ENCODE measurements at places on chromosomes 7 and 10.

GRCh38 chr10:129808092-129808983 is 155.7 kb downstream of the EBF3 start:
- peak; percentile 7 for DNase-seq

DNA sequence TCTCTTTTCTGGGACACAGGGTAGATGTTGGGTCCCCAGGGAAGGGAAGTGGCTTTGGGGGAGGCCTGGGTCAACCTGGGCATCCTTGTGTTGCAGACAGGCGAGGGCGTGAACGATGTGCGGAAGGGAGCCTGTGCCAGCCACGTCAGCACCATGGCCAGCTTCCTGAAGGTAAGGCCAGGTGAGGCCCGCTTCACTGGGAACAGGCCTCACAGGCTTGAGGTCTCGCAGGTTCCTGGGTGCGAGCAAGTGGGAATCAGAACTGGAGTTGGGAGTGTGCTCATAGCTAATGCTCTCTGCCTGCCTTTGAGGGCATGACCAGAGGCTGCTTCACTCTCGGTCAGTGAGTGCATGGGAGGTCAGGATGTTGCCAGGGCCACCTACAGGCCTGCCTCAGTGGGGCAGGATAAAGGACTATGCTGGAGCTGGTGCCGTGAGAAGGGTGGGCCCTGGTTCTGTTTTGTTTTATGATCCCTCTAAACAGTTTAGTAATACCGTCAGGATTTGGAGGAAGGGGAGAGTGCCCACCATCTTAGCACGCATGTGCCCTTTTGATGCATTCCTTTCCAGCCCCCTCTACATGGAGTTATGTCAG is 8.4 kb downstream of the DBNL start:
- DNase-seq: no peak

DNA sequence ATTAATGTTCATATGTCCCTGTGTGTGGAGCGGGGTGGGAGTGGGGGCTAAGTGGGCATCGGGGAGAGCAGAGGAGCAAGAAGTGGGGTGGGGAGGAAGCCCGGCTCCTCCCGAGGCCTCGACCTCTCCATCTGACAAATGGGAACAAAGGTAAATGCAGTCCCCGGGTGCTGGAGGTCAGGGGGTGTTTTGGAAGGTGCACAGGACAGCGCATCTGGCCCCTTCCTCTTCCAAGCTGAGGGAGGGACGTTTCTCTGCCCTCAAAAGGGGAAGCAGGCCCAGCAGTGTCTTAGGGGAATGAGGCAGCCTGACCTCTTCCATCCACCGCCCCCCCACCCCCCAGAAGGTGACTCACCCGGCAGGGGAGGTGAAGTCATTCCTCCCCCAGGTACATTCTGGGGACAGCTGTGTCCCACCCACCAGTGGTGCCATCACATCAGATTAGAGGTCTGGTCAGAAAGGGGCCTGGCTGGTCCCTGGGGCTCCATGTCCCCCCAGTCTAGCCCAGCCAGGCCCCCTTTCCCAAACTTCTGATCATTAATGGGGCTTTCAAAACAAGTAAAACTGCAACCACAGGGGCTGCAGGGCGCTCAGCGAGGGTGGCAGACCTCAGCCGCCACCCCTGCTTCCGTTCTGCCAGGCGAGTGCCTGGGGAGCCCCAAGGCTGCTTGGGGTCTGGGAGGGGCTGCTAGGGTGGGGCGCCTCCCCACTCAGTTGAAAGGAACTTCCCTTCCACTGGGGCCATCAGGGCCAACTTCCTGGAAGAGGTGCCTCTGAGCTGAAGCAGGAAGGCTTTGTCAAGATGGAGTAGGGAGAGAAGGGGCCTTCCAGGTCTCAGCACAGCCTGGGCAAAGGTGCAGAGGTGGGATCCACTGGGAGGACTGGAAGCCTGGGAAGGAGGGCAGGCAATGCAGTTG is 10.8 kb downstream of the LFNG start:
- DNase-seq: peak; percentile 45

DNA sequence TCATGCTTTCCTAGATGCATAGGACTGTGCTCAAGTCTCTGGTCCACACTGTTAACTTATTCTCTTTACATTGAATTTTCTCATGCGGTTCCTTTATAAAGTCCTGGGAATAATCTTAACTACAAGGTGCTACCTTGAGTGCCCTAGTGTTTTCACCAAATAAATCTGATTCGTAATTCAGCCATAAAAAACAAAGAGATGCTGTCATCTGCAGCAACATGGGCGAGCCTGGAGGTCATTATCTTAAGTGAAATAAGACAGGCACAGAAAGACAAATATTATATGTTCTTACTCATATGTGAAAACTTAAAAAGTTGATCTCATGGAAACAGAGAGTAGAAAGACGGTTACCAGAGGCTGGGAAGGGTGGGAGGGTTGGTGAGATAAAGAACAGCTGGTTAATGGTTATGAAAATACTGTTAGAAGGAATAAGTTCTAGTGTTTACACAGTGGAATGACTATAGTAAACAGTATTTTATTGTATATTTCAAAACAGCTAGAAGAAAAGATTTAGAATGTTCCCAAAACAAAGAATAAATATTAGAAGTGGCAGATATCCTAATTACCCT is 38.3 kb downstream of the NT5C3A start:
- DNase-seq: no peak

GRCh38 chr7:47488969-47489342 is 93.0 kb downstream of the TNS3 start:
- DNase-seq: no peak

DNA sequence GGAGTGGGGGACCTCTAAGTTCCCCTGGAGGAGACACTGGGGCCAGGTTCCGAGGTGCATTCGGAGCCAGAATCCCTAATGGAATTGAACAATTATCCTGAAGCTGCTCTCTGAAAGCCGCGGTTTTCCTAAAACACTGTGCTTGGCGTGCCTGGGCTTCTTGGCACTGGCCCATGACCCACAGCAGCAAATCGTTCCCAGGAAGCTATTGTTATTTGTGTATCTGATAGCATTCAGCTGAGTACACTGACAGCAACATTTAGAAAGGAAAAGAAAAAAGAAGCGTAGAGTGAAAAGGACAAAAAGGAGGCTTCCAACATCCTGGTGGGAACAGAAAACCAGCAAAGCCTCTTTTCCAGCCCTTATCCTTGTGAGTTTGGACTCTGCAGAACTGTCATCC is 339.8 kb downstream of the FRMD4A start:
- DNase-seq: peak; percentile 69

GRCh38 chr10:21315645-21316220 is 209.7 kb downstream of the SKIDA1 start:
- peak; percentile 94 for DNase-seq

- no peak for DNase-seq
Measured at GRCh38 chr10:80700760-80701444, 163.2 kb downstream of the SH2D4B start.

DNA sequence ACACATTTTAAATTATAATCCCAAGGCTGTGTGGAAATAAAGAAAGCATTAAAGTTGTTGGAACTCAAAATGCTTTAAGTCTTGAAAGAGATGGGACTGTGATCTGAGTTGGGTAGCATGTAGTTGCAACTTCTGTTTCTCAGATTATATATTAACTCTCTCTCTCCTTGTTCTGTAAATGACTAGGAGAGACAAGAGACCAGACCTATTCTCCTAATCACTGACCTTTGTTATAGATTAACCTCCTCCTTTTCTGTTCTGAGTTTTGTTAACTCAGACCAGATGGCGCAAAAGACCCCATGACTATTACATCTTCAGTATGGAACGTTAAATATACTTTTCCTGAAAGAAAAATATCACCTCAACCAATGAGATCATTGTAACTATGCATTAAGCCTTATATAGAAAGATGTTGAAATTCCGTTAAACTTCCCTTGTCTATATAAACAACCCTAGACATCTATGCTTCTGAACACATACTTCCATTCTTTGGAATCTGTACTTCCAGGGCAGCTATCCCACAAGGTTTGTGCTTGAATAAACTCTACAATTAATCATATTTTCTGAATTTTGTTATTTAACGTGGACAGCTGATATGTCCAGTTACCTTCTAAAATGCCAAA is 143.5 kb upstream of the TRIM24 start:
- no peak for DNase-seq

DNA sequence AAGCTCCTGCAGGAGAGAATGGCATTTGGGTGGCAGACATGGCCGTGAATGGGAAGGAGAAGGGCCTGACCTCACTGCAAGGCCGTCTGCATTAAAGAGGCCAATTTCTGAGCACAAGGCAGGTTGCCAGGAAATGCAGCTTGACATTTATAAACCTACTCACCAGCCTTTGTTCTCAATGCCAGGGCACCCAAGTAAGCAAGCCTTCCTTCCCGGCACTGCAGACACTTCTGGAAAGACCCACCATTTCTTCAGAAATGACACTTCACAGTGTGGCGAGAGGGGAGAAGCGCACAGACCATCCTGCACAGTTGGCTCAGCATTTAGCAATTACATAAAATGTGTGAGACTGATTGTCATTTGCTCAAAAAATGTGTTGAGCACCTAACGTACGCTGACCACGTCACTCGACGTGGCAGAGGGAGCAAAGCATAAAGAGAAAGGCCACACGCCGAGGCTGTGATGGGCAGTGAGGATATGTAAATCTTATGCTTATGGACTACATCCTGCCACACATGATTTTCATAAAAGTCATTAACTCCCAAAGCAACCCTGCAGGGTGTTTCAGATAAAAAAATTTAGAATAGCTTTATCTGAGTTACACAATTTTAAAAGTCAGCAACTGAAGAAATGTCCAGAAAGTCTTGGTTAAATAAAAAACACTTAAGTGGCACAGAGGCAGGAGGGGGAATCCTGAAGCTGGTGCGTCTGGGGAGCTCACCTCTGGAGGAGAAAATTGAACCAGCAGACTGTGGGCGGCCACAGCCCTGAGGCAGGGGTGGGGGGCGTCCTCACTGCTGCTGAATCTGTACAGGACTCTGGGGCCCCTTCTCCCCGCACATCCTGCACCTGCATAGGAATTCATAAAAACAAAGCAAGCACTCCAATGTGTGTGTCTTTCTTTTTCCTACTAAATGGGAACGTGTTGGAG is 543.8 kb downstream of the PTPRN2 start:
- no peak for DNase-seq

DNA sequence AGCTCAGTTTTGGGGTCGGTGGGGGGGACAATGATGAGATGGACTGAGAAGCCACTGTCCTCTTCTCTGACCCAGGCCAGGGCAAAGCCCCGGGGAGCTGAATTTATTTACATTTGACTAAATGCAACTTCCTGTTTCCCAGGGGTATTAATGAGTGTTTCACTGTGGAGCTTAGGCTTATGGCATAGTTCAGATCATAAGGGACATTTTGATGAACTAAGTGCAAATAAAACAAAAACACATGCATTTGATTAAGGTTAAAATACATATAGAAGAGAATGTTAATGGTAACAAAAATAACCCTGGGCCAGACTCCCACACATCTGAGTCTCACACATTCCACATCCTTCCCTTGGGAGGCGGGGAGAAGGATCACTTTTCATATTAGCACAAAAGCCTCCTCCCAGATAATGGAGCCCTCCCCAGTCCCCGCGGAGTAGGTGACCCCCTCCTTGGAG is 320.6 kb downstream of the FRMD4A start:
- peak; percentile 51 for DNase-seq

GRCh38 chr10:4982764-4983226 is 19.6 kb downstream of the AKR1C1 start:
- peak; percentile 13 for DNase-seq

- DNase-seq: no peak
Measured at GRCh38 chr7:71687831-71688599, 556.1 kb downstream of the GALNT17 start.

DNA sequence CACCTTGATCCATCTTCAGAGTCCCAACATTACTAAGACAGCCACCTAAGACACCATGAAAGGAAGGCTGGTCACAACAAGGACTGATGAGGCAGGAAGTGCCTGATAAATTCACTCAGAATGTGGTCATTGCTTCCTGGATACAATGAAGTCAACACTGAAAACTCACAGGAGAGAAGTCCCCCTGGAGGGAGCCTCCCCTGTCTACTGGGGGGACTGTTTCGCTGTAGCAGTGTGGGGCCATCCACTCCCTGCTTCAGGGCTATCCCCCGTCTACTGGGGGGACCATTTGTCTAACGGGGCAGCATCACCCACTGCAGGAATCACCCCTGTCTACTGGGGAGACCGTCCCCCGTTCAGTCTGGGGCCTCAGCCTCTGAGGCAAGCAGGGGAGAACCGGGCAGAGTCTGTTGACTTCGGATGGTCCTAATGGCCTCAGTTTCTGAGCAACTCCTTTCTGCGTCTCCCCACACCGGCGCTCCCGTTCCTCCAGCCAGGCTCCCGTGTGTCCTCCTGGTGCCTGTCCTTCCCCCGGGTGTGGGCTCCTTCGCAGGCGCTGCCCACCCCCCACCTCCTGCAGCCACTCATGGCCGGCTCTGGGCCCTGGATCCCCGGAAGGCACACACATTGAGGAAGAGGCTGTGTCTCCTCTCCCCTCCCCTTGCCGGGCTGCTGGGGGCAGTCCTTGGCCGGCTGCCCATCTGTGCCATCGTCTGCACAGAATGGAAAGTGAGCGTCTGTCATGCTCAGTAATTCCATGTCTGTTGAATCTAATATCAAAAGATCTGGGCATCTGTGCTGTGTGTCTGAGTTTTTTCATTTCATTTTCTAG is 59.9 kb upstream of the DNAJB6 start:
- DNase-seq: peak; percentile 53

DNA sequence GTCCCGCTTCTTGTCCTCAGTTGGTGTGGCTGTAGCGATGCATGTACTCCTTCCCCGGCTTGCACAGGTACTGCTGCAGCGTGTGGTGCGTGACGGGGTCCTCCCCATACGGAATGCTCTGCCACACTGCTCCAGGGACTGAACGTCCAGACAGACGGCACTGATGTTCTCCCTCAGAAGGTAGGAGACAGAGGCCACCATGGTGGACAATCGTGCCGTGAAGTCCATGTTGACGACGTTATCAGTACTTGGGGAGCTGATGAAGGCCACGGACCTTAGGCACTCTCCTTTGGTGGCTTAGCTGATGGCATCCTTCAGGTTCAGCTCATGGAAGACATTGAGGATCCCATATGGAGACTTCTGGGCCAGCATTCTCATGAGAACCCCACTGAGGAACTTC is 37.4 kb downstream of the AGAP6 start:
- no peak for DNase-seq

GRCh38 chr7:74502216-74502891 is 48.6 kb downstream of the GTF2IRD1 start:
- peak; percentile 45 for DNase-seq

DNA sequence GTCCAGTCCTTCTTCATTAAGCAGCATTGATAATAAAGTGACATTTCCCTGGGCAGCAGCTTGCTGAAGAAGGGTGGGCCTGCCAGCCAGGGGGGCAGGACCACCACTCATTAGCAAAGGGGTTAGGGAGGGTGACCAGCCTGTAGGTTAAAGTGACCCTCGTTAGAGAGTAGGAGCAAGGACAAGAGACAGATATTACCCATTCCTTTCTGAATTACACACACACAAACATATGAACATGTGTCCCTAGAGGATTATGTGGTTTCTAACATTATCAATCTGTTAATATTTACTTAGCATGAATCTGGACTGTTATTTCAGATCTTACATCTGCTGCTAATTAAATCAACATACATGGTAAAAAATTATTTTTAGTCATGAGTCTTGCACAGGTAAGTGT is 88.9 kb downstream of the CTTNBP2 start:
- DNase-seq: no peak

GRCh38 chr7:133985300-133985699 is 141.8 kb upstream of the LRGUK start:
- no peak for DNase-seq

Measured in AG20443 (cell line).